ENCODE measurements at places on chromosomes 7 and 10. TPM values are rescaled to one million over a fixed set of nuclear protein-coding genes. Genes with fewer than 3 reads are reported as not detected.

The GRM3 gene
- not detected for polyA plus RNA-seq

The UNCX gene
- not detected for polyA plus RNA-seq

The CCDC7 gene
- polyA plus RNA-seq, result 2.2 TPM

The OIT3 gene
- not detected for polyA plus RNA-seq

The ZMIZ2 gene
- 6.1 TPM for polyA plus RNA-seq

The NRG3 gene
- polyA plus RNA-seq, result not detected

The PSD gene
- 0.95 TPM for polyA plus RNA-seq

The ACADSB gene
- 8.2 TPM for polyA plus RNA-seq

DNA sequence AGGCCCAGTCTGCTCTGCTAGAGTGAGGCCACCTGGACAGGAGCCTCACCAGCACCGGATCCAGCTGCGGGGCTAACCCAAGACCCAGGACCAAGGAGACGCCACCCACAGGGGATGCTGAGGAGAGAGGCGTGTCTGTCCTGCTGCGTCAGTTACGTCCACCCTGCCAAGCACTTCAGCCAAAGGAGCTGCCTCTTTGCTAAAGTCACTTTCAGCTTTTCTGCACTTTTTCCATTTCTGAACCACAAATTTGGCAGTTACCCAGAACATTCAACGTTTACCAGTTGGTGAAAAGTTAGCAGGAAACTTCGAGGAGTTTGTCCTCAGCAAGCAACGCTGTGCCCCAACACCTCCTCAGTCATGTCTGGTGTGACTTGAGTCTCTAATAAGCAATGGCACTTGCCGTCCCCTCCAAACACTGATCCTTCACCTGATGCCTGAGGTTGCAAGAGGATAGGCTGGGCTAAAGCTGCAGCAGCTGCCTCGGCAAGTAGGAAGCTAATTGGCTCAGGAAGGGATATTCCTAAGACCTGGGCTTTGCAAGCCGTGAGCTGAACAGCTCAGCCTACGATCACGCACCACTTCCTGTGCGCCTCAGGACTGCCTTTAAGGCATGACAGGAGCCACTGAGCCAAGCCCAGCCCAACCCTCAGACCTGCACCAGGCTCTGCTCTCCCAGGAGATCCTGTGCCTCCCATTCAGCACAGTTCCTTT is 40.1 kb downstream of the KCNH2 start:
- DNase-seq, result peak; percentile 36

GRCh38 chr10:114596793-114597192 is 61.3 kb downstream of the ABLIM1 start:
- DNase-seq, result no peak

- DNase-seq, result peak; percentile 88
Measured at GRCh38 chr7:98283127-98283886, 1.8 kb downstream of the BRI3 start.

GRCh38 chr7:22173685-22174573 is 183.0 kb downstream of the RAPGEF5 start:
- no peak for DNase-seq

DNA sequence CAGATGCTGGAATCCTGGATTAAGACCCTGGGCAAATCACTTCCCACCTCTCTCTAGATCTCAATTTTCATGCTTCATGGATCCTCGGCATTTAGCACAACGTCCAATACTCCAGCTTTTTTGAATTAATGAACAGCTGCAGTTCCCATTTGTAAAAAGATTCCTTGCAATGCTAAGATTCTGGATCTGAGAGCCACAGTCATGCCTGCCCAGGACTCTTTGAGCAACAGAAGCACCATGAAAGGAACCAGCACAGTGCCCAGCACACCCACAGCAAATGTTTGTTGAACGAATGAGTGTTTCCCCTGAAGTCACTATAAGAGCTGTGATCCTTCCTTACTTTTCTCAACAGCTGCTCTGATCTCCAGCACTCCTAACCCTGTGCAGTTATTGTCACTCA is 20.8 kb upstream of the DDIT4 start:
- DNase-seq, result no peak

DNA sequence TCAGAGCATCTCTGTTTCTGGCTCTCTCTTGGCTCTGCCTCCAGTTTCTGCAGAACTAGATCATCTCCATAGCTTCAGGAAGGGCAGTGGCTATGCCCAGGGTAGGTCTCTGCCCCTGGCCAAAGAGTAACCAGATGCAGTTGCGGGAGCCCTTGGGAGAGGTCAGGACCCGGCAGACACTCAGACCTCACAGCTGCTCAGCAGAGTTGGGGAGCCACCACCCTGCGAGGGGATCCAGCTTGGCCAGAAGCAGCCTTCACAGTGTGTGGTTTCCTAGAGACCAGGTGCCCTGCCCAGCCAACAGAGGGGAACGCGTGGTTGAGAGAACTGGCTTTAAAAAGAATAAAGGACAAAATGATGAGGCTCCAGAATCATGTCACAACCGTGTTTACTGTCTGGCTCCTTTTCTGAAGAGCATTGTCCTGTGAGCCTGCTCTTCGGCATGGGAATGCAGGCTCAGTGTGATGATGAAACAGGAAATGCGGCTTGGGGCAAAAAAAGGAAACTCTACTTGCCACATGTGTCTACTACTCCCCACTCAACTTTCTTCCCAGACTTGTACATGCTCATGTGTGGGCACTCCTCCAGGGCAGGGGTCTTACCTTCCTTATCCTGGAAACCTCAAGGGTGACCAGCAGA is 243.1 kb downstream of the INHBA start:
- no peak for DNase-seq

DNA sequence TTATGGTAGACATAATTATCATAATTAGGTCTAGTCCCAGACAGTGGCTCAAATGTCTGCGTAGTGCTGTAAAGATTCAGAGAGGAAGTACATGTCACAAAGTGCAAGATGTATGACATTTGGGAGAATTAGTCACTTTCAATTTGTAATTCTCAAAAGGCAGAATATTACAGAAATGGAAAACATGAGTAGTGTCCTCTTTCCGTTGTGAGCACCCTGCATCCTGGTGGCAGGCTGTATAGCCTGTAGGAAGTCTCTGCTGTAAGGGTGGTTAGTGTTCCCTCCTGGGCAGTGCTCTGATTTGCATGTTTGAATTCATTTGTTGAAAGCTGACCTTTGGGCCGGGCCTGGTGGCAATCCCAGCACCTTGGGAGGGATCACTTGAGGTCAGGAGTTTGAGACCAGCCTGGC is 17.0 kb downstream of the CDK14 start:
- DNase-seq, result peak; percentile 66

GRCh38 chr10:10432296-10433035 is 585.2 kb upstream of the CELF2 start:
- no peak for DNase-seq

DNA sequence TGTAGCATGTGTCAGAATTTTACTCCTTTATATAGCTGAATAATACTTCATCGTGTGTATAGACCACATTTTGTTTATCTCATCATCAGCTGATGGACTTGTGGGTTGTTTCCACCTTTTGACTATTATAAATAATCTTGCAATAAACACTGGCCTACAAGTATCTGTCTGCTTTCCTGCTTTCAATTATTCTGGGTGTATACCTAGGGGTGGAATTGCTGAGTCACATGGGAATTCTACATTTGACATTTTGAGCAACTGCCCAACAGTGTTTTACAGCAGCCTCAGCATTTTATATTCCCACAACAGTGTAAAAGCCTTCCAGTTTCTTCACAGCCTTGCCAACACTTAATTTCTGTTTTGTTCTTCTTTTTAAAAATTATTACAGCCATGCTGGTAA is 200.3 kb upstream of the PRSS1 start:
- peak; percentile 54 for DNase-seq

GRCh38 chr10:12408472-12408871 is 59.1 kb downstream of the CAMK1D start:
- DNase-seq, result no peak

- no peak for DNase-seq
Measured at GRCh38 chr10:72653383-72654096, 27.7 kb upstream of the MICU1 start.

DNA sequence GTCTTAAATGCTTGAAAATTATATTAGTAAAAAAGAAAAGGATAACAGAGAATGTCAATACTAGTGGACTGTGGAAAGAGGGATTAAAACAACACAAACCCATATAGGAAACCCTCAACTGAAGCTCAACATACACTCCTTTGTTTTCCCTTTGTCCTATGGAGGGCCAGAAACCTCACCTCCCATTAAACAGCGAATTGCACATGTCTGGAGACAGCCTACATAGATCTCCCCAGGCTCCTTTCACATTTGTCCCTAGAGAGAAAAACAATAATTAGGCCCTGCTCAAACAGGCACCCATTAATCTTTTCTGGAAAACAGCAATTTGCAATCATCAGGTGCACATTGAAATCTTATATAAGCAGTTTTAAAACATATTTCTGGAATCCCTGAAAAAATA is 87.6 kb upstream of the SEMA3D start:
- no peak for DNase-seq

GRCh38 chr7:27953361-27953760 is 213.4 kb downstream of the TAX1BP1 start:
- DNase-seq, result peak; percentile 38

DNA sequence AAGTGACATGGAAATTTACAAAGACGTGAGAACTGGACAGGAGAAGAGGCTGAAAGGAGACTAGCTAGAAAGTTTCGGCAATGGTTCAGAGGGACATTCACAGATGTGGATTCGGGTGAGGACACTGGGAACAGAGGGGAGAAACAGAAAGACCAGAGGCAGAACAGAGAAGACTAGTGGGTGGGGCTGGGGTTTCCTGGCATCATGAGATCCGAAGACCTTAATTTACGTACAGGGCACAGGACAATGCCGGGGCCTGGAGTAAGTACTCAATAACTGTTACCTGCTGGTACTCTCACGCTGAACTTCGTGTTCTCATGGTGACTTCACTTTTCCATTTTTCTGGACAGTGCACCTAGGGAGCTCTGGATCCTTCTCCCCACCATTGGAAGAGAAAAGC is 53.5 kb downstream of the VOPP1 start:
- no peak for DNase-seq

GRCh38 chr7:111839261-111839660 is 277.0 kb upstream of the IMMP2L start:
- DNase-seq, result no peak

- DNase-seq, result no peak
Measured at GRCh38 chr10:13973742-13974141, 357.0 kb downstream of the FRMD4A start.
